Activated naive CD8-positive, alpha-beta T cell treated with anti-CD3 and anti-CD28 coated beads for 36 hours (primary cell): ENCODE measurements at places on chromosomes 3 and 15. TPM values are rescaled to one million over a fixed set of nuclear protein-coding genes. Genes with fewer than 3 reads are reported as not detected.
A peak's percentile ranks its signal among the peaks of the same experiment; 100 is the strongest.

- H3K36me3 ChIP-seq = peaks cover 19% of the 10 kb centered on the region
- peaks cover 11% of the 10 kb centered on the region for H3K4me1 ChIP-seq
- H3K27ac ChIP-seq = no peak overlapping the region
- DNase-seq = no peak
- no peaks in the 10 kb centered on the region for H3K27me3 ChIP-seq
- no peak overlapping the region for H3K4me3 ChIP-seq
These were observed 152.3 kb downstream of the MCTP2 start for GRCh38 chr15:94383706-94384105.

DNA sequence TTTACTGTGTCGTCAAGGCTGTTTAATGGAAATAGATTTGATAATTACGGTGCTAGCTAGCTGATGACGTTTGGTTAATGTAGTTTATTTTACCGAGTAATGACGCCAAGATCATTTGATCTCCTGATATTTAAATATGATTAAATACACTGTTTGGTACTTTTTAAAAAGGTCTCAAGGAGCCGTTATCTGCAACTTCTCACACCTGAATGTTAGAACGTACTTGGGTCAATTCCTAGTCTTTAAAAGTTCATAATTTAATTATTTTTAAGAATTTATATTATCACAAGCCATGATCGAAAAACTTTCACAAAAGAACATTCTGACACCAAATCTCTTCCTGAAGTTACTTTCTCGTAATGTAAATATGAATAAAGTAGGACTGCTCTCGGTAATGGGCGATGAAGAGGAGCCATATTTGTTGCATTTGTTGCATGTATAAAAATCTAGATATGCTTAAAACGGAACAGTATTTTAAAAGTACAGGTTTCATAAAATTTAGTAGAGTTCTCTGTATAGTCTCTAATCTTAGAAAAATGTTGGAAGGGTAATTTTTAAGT, 16.2 kb upstream of the CHD2 start:
- H3K36me3 ChIP-seq = peaks cover 46% of the 10 kb centered on the region
- H3K27me3 ChIP-seq = peaks cover 5% of the 10 kb centered on the region

- H3K27ac ChIP-seq = peak overlapping the region; percentile 14
- H3K4me1 ChIP-seq = peaks cover 8% of the 10 kb centered on the region
- no peaks in the 10 kb centered on the region for H3K27me3 ChIP-seq
These were observed 32.1 kb downstream of the PTH1R start for GRCh38 chr3:46909535-46910161.

The QTRT2 gene
- 51.1 TPM for total RNA-seq

GRCh38 chr15:48723969-48724368, 78.5 kb upstream of the FBN1 start:
- H3K27me3 ChIP-seq = no peaks in the 10 kb centered on the region
- no peak overlapping the region for H3K4me3 ChIP-seq
- H3K27ac ChIP-seq = no peak overlapping the region
- peaks cover 4% of the 10 kb centered on the region for H3K4me1 ChIP-seq

- no peak overlapping the region for H3K4me3 ChIP-seq
- H3K27ac ChIP-seq = no peak overlapping the region
- no peak for DNase-seq
- H3K4me1 ChIP-seq = no peaks in the 10 kb centered on the region
These were observed 161.5 kb upstream of the PFN2 start for GRCh38 chr3:150132101-150132749.

The LRRC2 gene
- not detected for total RNA-seq
